Breast epithelium (tissue), 4 donors: ENCODE measurements at places on chromosomes 6 and 20.

- DNase-seq, result no peak
Measured at GRCh38 chr6:38865521-38866174, 150.5 kb downstream of the DNAH8 start.

DNA sequence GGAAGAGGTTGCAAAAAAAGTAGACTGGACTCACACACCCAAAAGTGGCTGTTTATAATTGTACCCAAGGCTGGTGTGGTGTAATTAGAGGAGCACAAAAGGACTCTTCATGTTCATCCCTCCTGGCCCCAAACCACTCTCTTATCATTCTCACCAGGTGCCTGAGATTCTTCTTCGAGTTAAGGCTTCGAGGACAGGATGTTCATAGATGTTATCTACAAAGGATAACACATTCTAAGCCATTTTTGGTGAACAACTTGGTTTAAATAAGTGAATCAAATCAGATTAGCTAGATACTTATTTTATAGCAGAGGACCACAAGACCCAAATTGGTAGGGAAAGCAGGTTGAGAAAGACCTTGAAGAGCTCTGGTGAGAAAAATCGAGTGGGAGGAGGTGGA is 73.1 kb upstream of the SUPT3H start:
- DNase-seq, result no peak

DNA sequence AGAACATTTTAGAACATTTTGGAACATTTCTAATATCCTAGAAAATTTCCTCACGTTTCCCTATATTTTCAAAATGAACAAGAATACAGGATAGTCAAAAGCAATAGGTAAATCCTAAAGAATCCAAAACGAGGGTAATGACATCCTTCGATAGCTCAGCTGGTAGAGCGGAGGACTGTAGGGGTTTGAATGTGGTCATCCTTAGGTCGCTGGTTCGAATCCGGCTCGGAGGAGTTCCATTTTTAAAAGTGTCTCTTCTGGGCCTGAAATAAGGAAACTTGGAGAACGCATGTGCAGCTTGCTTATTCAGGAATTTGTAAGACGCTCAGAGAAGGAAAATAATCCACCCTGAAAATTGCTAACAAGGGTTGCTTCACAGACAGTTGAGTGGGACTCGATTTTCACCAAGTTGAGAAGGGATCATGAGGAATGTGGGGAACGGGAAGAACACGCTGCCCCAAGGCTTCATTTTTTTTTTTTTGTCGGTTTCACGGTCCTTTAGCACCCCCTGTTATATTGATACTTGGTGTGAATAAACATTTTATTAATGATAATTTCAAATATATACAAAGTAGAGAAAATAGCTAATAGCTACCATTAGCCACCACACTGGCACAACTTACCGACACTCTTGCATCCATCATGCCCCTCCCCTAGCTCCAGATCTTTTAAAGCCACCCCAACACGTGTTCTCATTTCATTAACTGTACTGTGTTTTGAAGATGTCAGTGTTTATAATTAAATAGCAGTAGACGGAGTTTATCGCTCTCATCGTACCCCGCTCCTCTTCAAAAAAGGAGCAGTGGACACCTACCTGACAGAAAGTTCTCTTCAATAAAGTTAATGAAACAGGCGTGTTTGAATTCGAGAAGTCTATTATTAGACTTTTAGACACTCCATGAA is 1.8 kb upstream of the ABT1 start:
- DNase-seq, result no peak

- DNase-seq, result no peak
Measured at GRCh38 chr6:140620496-140620895, 1246.0 kb upstream of the CITED2 start.

DNA sequence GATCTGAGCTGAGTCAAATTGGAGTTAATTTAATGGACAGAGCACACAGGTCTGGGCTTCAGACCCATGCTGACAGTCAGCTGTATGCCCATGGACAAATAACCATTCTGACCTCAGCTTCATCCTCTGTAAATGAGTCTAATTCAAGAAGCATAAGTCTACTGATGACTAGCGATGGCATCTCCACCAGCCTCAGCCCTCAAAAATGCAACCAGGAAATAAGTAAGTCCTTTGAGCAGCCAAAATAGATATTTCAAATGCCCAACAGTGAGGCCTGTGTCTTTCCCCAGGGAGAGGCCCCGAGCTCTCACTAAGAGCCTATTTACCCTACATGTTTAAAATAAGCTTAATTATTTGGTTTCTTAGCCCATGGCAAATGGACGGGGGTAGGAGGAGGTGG is 114.2 kb upstream of the MTHFD1L start:
- no peak for DNase-seq
